ENCODE measurements at places on chromosomes 7 and 10. TPM values are rescaled to one million over a fixed set of nuclear protein-coding genes. Genes with fewer than 3 reads are reported as not detected.

OR2A12 gene
- not detected for total RNA-seq

GRCh38 chr10:96935148-96935547, 103.0 kb downstream of the LCOR start:
- DNase-seq: no peak

ARF5 gene
- 196 TPM for total RNA-seq

- no peak for DNase-seq
Measured at GRCh38 chr10:131708225-131708880, 192.5 kb upstream of the PPP2R2D start.

ADCY1 gene
- total RNA-seq: 8.4 TPM

IGF2BP3 gene
- 5.0 TPM for total RNA-seq

GRCh38 chr10:132883391-132883881, 58.9 kb downstream of the CFAP46 start:
- no peak for DNase-seq

OR13A1 gene
- total RNA-seq: not detected

DNA sequence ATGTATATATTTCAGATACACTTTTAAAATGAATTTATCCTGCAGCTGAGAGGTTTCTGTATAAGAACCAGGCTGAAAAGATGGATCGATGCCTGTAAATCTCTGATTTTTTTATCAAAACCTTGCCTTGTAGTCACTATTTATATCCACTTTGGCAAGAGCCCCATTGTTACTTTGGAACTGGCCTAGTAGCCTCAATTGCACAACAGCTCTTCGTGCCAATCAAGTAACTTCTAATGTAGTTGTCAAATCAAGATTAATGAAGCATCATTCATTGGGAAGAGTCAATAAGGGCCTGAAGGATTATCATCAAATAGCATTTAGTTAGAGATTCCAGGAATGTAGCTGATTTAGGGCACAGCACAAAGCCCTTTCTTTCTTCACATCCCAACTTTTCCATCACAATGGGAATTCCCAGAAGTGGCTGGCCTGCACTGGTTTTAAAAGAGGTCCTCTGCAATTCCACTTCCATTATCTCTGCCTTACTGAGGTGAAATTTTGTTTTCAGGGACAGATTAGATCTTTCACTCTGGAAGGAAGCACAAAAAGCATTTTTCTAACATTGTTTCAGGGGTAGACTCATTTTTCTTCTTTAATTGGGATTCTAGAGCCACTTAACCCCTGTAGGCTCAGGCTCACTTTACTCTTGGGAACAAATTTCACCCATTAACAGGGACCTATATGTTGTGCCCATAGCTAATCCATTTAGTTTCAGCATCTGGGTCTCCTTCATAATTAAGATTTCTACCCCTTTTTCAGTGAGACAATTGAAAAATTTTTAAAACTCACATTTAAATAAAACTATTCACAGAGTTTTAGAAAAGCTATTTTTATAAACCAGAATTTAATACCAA, 97.8 kb downstream of the CALCR start:
- DNase-seq: no peak

All from mammary epithelial cell (primary cell).